ENCODE measurements at places on chromosomes 1 and 21.

- no peak for DNase-seq
Observed at GRCh38 chr1:36396359-36396758, 1.3 kb downstream of the LSM10 start.

DNA sequence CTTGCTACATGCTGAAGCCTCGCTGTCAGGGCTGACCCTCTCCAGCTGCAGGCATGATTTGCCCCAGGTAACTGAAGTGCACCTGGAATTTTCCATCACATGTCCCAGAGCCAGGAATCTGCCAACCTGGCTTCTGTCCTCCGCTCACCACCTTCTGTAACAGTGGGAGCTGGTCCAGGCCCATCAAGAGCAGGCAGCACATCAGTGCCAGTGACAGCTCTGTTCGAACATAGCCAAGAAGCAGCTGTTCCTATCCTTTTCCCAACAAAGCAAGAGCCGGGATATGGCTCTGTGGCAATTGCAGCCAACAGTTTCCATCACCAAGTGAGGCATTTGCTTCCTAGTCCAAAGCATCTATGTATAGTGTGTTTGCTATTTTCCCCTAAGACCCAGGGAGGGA is 42.2 kb upstream of the KANK4 start:
- no peak for DNase-seq

- no peak for DNase-seq
Observed at GRCh38 chr1:50420689-50421365, 2.4 kb downstream of the DMRTA2 start.

DNA sequence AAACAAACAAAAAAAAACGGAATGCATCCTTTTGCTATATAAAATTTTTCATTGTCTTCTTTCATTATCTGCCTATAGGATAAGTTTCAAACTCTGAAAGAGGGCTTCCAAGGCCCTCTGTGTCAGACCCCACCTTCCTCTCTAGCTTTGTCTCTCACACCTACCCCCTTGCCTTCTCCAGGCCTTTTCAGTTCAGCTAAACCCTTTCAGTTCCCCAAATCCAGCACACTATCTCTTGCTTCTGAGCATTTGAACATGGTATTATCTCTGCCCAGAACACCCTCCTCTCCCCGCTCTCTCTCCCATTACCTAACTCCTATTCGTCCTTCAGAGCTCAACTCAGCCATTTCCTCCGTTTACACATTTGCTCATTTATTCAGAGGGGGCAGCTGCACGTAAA is 35.7 kb downstream of the C1orf216 start:
- no peak for DNase-seq

DNA sequence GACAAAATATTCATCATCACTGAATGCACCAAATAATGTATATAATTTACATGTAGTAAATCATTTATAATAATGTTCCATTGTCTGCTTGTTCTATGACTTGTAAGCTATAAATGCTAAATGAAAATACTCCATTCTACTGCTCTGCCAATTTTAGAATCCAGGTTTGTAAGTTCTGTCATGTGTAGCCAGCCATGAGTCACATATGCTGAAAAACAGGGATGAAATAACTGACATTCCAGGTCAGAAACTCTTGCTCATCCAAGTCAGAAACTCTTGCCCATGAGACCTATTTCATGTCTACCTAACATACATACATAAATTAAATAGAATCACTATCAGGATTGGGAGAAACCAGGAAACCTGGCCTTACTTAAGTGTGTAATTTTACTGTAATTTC is 95.6 kb downstream of the ASH1L start:
- DNase-seq, result no peak

DNA sequence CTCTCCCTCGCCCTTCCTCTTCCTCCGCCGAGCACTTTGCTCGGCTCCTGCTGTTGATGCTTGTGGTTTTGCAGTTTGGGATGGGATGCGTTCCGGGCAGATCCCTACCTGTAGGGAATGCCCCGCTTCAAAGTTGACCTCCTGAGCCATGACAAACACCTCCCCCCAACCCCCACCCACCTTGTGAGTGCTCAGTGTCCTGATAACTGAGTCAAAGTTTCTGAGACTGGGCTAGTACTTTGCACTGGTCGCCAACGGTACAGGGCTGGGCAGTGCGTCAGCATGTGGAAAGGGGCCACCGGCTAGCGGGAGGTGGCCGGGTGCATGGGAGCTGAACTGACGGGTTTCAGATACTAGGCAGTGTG is 771 bp downstream of the RABGAP1L start:
- DNase-seq, result peak; percentile 66

GRCh38 chr21:38869196-38869595 is 63.5 kb downstream of the ETS2 start:
- no peak for DNase-seq

DNA sequence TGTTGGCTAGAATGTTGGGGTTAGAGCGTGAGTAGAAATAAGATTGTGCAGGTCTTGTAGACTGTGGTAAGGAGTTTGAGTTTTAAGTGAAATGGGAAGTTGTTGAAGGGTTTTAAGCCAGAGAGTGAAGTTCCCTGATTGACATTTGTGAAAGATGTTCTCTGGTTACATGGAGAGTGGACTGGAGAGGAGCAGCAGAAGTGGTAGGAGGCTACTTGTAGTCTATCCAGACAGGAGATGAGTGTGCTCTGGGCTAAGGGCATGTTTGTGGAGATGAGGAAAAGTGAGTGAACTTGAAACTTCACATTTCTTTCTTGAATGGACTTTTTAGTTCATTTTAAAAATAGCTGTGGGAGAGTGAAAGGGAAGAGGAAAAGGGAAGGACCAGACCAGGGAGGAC is 37.0 kb downstream of the F3 start:
- DNase-seq, result no peak

DNA sequence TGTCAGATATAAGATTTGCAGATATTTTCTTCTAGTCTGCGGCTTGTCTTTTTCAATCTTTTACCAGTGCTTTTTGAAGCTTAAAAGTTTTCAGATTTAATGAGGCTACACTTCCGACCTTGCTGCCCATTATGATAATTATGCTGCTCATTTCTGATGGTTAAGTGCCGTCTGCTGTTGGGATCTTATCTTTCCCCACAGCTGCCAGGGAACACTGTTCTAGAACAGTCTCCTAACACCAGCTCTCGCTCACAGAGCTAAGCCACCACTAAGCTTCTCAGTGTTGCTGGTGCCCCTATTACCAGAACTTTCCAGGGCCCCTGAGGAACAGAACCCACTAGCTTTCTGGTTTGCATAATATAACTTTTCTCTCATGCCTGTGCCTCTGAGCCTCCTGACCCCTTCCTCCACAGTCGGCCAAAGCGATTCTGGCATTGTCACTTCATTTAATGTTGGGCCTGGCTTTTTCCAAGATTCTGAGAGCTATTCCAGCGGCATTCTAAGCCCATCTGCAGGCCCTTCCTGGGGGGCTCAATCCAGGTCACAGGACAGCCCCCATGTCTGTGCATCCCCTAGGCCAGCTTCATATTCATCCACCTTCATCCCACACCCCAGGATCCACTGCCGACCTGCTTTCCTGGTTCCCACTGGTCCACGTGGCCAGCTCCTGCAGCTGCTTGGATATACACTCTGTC is 237.0 kb downstream of the PTPRU start:
- DNase-seq, result no peak

GRCh38 chr21:42809577-42810475 is 69.5 kb downstream of the WDR4 start:
- no peak for DNase-seq

- DNase-seq, result no peak
Observed at GRCh38 chr1:61056196-61056572, 26.2 kb upstream of the NFIA start.

- no peak for DNase-seq
Observed at GRCh38 chr1:63705078-63705477, 68.7 kb upstream of the ROR1 start.

DNA sequence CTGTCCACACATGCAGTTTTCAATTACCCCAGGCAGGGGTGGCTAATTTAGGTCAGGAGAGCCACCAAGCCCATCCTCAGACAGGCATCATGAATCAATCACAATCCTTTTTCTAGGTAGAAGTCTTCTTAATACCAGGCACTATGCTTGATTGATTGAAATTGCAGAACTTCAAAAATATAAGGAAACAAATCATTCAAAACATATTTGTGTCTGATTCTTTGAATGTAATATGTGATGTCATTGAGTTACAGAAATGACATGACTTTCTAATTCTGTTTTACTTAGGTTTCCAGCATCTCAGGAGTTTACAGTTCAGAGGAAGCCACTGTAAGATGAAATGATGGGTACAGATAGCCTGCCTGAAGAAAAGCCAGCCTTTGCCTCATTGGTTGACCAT is 26.7 kb downstream of the RXRG start:
- no peak for DNase-seq

DNA sequence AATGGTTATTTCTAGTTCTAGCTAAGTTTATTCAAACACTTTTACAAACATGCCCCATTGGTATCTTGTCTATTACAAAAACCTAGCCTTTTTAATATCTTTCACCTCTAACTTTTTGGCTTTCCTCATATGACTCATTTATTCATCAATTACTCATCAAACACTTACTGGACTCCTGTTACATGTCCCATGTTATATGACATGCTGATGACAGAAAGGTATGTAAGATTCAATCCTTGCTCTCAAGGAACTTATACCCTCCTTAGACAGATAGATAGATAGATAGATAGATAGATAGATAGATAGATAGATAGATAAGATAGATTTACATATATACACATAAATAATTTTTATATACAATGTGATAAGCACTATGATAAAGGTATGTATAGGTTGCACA is 33.9 kb upstream of the INSL5 start:
- DNase-seq, result no peak

GRCh38 chr1:198699167-198700015 is 60.6 kb downstream of the PTPRC start:
- DNase-seq, result no peak

DNA sequence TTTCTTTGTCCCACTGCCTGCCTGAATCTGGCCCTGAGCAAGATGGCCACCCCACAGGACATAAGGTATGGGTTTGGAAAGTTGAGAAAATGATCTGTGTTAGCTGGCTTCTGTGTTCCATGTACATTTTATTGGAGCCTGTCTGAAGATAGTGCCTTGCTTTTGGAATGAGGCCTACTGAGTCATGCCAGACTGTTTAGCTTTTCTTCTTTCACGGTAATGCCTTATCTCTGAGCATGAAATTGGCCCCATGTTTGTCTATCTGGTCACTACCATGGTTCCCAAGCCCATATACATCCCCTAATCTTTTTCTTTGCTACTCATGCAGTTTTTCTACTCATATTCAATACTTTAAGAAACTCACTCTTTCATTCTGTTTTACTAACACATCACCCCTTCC is 85.1 kb upstream of the LMO4 start:
- no peak for DNase-seq

DNA sequence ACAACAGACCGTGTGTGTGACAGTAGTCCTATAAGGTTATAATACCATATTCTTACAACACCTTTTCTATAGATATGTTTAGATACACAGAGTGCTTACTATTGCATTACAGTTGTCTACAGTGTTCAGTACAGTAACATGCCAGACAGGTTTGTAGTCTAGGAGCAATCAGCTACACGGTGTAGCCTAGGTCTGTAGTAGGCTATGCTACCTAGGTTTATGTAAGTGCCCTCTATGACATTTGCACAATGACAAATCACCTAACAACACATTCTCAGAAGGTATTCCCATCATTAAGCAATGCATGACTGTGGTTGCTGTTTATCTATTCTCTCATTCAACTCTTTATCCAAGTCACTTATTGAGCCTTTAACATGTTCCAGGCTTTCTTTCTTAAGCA is 1.8 kb upstream of the WLS start:
- DNase-seq, result no peak

DNA sequence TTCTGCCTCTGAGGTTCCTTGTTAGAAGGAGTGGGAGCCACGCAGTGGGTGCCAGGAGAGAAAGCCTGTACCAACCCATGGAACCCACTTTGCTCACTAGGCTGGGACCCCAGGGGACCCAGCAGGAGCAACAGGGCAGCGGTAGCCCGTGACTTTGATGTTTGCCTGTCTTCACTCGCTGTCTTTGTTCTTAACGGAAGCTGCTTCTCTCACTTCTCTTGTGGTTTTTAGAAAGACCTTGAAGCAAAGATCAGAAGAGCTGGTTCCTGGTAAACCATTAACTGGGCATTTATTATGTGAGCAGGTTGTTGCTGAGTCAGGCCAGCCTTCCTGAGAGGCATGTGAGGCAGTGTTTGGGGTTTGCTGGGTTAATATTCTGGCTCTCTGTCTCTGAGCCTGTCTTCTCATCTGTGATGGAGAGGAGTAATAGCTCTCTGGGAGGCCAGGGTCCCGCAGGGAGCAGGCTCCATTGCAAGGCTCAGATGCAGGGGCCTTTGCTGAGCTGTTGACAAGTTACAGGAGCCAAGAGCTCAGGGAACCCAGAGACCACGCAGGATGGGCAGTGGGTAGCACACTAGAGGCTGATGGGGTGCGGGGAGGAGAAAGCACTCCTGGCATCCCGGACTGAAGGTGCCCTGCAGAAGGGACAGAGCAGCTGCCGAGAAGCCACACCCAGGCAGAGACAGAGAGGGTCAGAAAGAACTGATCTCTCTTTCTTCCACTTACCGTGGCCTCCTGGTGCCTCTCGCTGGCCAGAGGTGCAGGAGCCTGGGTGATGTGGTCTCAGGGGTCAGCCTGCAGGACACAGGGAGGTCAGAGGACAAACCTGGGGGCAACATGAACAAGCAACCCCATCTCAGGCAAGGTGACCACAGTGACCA is 367.5 kb upstream of the C1orf174 start:
- DNase-seq, result no peak

DNA sequence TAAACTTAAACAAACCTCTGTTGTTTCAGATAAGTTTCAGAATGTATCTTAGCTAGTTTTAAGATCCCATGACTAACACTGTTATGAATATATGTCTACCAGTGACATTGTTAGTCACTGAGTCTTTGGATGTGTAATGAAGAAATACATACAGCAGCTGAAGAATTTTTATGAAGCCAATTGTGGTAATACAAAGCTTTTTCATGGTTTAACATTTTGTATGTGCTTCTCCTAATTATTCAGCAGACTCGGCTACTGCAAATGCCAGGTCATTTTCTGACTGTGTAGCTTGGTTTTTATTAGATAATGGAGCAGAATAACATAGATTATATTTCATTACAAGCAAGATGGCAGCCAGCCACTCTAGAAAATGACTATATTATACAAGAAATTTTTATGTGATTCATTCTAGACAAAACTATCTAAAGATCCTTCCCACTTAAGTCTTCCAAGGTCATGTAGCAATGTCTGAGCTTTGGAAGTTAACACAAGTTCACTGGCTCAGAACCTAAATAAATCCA is 147.8 kb downstream of the TNFSF18 start:
- no peak for DNase-seq

DNA sequence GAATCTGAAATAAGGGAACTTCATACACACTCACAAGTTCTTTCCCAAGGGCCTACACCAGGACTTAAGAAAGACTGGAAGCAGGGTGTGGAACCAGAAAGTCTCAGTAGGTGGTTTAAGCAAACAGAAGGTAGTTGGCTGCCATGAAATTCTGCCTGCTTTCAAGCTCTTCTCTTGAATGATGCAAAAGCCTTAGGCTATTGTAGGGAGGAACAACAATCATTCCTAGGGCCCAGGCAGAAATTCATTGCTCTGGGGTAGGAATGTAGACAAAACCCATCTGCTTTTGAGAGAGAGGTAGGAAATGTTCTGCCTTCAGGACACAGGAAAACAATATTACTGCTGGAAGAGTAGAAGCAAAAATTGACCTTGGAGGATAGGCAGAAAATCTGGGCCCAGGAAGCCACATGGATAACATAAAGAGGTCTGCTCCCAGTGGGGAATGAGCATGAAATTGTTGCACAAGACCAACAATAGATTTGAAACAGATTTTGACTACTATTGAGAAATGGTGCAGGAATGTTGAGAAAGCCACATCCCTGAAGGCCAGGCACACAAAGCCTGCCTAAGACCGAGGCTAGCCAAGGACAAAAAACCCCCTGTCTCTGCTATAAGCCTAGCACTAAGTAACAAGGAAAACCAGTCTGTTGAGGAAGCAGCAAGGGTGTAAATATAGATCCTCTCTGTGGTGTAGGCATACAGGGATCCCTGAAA is 22.7 kb upstream of the SFT2D2 start:
- DNase-seq, result no peak
